KG1 (cell line): ENCODE measurements at places on chromosomes 11 and 22.

DNA sequence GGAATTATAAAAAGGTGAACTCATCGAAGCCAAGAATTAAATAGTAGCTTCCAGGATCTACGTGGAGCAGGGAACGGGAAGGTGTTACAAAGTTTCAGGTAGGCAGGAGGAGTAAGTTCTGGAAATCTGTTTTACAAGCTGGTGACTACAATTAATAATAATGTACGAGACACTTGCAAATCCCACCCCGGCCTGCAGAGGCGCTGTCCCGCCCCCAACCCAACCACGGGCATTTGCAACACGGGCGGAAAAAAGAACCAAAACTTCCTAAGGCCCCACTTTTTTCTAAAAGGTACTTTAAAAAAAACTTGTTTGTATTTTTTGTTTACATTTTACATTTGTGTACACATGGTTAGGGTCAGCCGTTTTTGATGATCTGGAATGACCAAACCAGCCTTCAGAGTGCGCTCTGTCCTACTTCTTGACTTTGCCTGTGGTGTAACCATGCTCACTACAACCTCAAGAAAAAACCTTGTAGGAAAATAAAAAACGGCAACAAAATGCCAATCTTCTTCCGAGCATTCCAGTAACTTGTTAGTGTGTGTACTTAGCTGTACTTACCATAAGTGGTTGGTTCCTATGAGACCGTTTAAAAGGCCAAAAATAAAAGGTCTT, 449.6 kb upstream of the B3GAT1 start:
- DNase-seq = no peak

DNA sequence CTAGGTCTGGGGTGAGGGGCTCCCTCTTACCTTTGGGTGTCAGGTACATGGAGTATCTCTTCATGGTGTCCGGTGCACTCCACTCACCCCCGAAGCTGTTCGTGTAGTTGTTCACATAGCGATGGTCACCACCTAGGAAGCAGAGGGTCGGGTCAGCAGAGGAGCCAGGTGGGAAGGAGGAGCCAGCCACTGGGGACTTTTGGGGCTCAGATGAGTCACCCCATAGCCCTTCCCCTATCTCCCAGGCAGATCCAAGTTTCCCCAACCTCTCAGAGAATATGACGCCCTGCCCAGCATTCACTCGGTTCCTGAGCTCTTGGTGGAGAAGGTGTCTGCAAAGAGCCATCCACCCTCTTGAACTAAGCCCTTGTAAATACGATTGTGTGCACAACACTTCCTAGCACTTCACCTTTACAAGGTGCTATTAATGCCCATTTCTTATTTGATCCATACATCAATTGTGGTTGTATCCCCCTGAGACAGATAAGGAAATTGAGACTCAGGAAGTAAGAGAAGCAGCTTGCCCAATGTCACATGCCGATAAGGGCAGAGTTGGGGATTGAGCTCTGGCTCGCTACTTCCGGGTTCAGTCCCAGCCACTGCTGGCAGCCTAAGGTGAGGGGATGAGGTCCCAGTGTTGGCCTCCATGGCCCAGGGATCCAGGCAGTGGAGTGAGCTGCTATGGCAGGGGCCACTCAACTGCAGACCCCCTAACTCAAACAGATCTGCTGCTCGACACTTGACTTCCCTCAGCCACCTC, 14.8 kb downstream of the TRIM29 start:
- DNase-seq = no peak

DNA sequence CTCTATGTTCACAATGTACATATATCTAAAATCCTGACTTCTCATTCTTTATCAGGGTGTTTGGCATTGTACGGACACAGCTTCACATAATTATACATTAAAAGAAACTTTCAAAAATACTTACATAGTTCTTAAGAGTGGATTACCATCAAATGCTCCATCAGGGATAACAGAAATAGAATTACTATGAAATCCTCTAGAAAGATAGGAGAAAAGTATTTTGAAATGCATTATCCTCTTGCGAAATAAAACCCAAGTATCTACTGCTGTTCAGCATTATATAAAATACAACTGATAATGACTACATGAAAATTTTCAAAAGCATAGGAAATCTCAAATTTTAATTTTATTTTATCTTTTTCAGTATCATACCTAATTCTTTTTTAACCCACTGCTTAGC, 17.8 kb upstream of the CCDC34 start:
- DNase-seq = no peak

DNA sequence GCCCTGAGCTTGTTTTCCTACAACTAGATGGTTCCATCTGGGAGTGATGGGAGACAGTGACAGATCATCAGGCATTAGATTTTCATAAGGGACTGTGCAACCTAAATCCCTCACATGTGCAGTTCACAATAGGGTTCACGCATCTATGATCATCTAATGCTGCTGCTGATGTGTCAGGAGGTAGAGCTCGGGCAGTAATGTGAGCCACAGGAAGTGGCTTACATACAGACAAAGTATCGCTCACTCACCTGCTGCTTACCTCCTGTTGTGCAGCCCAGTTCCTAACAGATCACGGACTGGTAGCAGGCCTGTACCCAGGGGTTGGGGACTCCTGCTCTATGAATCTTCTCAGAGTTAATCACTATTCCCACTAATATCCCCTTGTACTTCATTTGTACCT, 12.4 kb downstream of the AAMDC start:
- DNase-seq = no peak
